ENCODE measurements at places on chromosomes 7 and 10.

DNA sequence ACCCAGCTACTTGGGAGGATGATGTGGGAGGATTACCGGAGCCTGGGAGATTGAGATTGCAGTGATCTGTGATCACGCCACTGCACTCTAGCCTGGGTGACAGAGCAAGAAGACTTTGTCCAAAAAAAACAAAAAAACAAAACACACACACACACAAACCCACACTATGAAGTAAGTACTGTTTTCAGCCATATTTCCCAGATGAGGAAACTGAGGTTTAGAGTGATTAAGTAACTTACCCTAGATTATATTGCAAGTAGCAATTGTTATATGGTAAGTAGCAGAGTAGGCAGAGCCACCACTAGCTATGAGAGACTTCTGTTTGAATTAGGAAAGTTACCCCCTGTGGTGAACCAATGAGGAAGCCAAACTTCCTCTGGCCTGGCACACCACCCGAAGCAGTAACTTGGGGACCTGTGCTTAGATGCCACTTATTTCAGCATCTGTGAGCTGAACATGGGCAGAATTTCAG is 61.9 kb downstream of the MCU start:
- DNase-seq: no peak

- DNase-seq: no peak
These were observed 49.6 kb upstream of the TOMM7 start for GRCh38 chr7:22872096-22872807.

GRCh38 chr10:33143160-33143728 is 185.2 kb upstream of the ITGB1 start:
- no peak for DNase-seq

DNA sequence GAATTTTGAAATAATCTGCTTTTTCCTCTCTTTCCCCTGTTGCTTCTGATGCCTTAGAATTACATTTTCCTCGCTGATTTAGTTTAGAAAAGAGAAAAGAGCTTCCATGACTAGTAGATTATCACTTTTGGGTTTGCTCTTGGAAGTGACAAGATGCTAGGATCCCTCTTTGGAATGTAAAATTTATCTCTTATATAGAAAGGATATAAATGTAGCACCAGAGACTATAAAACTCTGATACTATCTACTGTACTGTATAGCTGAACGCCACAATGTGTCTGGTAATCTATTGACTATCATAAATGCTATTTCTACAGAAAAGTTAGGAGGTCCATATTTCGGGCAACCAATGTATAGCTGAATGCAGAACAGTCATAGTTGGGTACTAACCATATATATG is 1.1 kb upstream of the HDAC9 start:
- no peak for DNase-seq

- no peak for DNase-seq
These were observed 58.5 kb upstream of the DNAJB6 start for GRCh38 chr7:157278167-157278790.

DNA sequence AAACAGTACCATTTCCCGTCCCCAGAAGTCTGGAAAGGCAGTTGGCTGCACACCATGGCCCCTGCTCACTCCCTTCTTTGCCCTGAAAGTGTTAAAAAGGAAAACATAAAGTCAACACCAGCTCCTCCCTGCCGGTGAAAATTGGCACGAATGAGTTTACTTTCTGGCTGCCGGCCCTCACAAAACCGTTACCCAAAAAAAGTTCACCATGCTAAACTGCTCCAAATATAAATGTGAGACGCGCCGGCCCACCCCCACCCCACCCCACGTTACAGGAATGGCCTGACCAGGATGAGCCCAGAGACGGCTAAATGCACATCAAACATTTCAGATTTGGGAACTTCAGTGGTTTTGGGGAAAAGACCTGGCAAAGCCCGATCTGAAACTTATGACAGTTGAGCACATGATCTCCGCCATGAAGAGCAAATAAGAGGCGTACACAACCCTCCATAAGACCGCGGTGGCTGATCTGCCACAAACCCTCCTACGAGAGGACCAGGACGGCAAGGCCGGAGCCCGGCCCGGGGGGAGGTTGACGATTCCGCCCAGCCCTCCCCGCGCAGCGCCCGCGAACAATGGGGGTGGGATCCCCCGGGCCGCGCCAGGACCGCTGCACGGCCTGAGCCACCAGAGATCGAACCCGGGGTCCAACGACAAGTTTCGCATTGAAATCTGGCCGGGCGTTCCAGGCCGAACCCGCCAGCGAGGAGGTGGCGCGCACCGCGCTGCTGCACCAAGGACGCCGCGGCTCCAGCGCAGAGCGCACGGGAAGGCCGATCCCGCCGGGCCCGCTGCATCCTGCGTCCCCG is 952 bp downstream of the DIP2C start:
- DNase-seq: no peak

GRCh38 chr10:79084012-79084971 is 15.5 kb downstream of the ZMIZ1 start:
- no peak for DNase-seq

DNA sequence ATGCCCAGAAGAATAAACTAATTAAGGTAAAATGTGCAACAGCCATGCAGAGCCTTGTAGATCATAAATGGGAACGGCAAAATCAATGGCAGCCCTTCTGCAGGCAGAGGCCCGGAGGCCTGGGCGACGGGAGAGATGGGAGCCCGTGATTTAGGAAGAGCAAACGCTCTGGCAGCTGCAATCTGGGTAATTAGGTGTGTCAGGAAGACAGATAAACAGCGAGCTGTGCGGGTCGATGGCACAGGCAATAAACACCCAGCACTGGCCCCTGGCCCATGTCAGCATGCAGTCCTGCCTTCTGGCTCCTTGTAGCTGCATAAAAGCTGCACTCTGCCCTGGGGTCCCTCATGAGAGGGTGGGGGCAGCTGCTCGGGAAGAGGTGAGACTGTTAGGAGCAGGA is 78.0 kb downstream of the GOLGA7B start:
- DNase-seq: no peak

- no peak for DNase-seq
These were observed 316.6 kb upstream of the ZNF32 start for GRCh38 chr10:43965033-43965917.

DNA sequence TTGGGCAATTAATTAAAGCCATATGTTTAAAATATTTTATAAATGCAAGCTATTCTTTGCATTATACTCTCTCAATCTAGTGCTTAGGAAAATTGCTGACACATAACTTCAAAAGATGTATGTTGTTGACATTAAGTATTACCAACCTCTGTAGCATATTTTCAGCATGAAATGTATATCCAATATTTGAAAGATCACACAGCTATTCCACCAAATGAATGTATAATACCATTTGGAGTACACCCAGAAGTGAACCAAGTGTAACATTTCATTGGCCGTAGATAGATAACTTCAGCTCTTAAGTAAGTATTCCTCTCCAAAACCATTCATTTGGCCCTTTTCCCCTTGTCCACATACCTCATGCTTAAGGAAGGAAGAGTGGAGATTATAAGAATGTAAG is 104.6 kb downstream of the HECTD2 start:
- no peak for DNase-seq

GRCh38 chr10:130921911-130922440 is 389.5 kb downstream of the TCERG1L start:
- DNase-seq: no peak

GRCh38 chr10:103800789-103801540 is 54.4 kb downstream of the SH3PXD2A start:
- no peak for DNase-seq

- DNase-seq: no peak
These were observed 285.9 kb downstream of the LRMDA start for GRCh38 chr10:75717126-75717916.

DNA sequence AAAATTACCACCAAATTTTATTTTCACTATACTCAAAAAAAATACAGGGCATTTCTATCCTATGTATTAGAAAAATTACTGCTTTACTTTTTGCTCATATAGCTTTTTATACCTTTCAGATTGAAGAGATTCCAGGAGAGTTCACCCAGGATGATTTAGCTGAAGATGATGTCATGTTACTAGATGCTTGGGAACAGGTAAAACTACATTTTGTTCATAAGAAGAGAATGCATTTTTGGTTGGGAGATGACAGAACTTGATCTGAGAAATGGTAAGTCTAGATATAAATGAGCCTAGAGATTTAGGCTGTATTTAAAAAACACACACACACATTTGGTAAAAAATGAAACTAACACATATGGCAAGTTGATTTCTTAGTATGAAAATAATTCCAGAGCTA is 38.1 kb upstream of the ARL4A start:
- DNase-seq: no peak

GRCh38 chr7:106794276-106795083 is 70.6 kb upstream of the PIK3CG start:
- DNase-seq: no peak

DNA sequence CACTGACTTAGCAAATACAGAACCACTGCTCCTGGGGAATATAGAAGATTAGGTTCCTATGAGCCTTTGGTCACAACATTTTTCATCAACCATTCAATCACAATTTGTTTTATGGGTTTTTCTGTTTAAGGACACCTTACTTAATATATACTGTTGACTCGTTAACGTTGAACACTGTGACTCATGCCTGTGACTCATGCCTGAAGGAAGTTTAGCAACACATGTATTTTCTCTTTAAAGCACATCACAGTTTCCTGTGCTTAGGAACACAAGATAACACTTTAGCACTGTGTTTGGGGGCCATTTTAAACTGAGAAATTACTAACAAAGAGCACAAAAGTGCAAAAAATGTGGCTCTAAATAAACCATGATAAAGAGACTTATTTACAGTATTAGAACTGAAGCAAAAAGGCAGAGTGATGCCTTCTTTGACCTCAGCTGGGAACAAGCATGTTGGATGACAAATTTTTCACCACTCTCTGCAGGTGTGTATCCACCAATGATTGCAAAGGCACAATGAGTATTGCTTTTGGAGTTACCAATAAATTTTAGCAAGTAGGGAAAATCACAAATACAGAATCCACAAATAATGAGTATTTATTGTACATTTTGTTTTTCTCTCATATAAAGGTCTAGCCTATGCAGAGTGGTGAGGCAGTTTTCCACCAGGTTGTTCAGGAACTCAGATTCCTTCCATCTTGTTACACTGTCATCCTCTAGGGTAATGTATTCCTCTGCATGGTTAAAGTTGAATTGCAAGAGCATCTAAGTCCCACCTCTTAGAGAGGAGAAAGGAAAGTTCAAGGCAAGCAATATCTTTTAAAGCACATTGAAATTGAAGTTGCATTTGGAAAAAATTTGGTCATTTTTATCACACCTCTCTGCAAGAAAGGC is 7.3 kb downstream of the FGFBP3 start:
- DNase-seq: peak; percentile 20

DNA sequence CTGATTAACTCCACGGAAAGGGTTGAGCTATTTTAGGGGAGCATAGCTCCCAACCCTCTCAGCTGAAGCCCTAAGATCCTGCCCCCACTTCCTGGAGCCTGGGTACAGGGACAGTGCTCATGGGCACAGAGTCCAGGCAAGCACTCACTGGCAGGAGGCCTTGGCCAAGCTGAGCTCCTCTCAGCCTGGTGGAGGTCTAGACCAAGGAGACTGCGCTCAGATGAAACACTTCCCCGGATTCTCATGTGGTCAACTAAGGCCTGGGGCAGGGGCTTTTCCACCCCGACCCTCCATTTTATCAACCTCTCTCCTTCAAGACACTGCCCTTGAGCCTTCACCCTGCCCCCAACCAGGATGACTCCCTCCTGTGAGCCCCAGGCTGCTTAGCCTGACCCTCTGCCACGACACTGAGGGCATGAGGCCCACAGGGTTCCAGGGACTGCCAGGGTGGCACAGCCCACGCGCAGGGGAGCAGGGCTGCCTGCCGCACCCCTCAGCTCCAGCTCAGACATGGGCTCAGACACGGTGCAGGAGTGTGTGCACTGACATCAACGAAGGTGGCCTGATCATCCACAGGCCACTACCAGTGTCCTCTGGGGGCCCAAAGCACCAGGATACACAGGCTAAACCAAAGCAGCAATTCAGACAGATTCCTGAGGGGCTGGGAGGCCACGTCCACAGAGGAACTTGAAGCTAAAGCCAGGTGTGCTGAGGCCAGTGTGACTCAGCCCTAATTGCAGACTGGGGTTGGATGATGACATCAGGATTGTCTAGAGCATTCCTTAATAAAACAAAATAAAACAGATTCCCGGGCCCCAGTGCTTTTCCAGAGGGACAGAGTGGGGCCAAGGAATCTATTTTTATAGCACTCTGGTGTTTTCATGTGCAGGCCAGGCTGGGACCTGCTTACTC is 18.8 kb downstream of the CHAT start:
- no peak for DNase-seq

- no peak for DNase-seq
These were observed 1.5 kb downstream of the PVRIG start for GRCh38 chr7:100221231-100221718.

- no peak for DNase-seq
These were observed 546.2 kb downstream of the SORCS3 start for GRCh38 chr10:105187243-105187642.

- no peak for DNase-seq
These were observed 1.8 kb downstream of the TFEC start for GRCh38 chr7:116028787-116029186.

DNA sequence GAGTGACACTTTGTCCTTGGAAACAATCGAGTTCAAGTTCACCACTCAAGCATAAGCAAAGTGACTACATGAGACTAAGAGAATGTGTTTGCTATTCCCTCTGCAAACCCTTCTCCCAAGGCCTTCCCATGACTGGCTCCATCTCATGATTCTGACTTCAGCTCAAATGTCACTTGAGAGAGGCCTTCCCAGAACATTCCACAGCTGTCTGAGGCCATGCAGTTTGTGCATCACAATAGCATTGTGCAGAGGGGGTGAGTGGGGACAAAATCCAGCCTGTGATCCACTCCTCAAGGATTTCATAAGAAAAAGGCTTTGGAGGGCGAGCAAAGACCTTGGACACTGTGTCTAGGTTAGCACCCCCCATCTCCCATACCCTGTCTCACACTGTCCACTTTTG is 6.9 kb upstream of the LRMDA start:
- DNase-seq: no peak

- no peak for DNase-seq
These were observed 175.2 kb downstream of the CDK14 start for GRCh38 chr7:90771281-90771680.

DNA sequence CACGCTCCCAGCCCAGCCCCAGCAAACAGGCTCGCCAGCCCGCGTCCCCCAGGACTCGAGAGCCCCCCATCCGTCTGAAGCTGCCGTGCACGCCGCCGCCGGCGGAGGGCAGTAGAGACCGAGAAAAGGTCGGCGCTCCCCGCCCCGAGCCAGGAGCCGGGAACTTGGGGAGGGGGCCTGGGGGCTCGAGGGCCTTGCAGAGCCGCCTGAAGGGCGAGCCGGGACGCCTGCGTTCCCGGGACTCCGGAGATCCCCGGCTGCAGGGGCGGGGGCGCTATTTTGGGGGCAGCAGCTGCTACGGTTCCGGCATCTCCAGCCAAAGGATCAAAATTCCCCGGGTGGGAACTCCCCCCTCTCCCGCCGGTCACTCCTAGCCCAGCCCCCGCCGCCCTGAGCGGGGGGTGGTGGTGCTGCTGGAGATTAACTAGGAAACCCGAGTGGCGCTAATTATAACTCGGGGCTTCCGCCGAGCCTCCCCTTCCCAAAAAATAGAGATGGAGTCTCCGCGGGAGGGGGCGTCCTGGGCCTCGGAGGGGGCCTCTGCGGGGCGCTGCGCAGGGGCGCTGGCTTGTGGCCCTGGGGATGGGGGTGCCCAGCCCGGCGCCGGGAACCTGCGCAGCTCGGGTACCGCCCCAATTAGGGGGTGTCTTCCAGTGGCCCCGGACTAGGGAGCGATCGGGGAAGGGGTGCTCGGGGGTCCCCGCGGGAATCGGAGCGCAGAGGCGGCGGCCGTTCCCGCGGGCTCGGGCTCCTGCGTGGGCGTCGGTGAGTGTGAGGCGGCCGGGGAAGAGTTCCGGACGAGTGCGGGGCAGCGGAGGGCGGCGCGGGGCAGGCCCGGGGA is 608 bp downstream of the ACHE start:
- peak; percentile 79 for DNase-seq
